T-helper 1 cell (primary cell): ENCODE measurements at places on chromosomes 5 and 9.

GRCh38 chr5:174777583-174777982, 53.2 kb downstream of the MSX2 start:
- no peak for DNase-seq

- no peak for DNase-seq
These were observed 130.3 kb downstream of the FOXD1 start for GRCh38 chr5:73318308-73318719.

DNA sequence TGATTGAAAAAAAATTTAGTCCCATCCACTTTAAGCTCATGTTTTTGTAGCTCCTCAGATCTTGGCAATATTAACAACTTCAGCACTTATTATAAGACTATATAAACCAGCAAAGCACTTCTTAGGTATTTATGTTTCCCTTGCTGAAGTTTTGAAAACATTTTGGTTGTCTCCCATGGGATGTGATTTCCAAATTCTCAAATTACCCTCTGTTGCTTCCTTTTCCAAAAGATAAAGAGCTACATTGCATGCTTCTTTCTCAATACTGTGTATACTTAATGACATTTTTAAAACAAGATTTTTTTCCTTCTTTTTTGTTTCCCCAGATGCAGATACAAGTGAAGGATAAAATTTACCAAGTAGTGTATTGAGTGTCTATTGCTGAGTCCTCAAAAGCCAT, 567.1 kb downstream of the CSNK1G3 start:
- DNase-seq = no peak

GRCh38 chr9:124218987-124219461, 38.7 kb upstream of the NEK6 start:
- DNase-seq = no peak

DNA sequence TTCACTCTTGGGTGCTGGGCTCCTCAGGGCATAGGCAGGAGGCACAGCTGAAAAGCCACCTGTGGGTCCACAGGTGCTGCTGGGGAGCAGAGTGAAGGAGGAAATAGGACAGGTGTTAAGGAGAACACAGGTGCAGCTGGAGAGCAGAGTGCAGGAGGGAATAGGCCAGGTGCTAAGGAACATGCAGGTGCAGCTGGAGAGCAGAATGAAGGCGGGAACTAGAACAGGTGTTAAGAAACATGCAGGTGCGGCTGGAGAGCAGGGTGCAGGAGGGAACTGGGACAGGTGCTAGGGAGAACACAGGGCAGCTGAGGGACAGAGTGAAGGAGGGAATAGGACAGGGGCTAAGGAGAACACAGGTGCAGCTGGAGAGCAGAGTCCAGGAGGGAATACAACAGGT, 43.8 kb upstream of the PLEKHG4B start:
- DNase-seq = no peak

DNA sequence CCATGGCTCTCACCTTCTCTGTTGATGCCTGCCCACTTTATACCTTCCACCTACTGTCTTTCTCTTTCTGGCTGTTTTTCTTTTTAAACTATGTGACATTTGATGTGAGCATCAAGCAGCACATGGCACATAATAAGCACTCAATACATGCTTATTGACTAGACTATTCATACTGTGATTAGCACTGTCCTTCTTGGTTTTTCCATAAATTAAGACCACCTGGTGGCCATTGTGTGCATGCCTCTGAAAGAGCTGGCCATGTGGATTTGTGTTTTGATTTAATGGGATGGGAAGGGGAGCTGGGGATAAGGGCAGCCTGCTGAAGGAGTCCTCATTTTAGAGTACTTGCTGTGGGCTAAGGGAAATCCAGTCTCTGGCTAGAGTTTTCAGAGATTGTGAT, 79.4 kb downstream of the ARHGEF28 start:
- no peak for DNase-seq
